Dermis microvascular lymphatic vessel endothelial cell (primary cell): ENCODE measurements at places on chromosomes 2 and 18. TPM values are rescaled to one million over a fixed set of nuclear protein-coding genes. Genes with fewer than 3 reads are reported as not detected.

The CCDC150 gene
- total RNA-seq = 4.4 and 5.5 TPM in 2 replicates

The CGREF1 gene
- 2.8 and 5.1 TPM in 2 replicates for total RNA-seq

The TTC27 gene
- 17.3 and 18.6 TPM in 2 replicates for total RNA-seq

The ALPP gene
- not detected in 2 replicates for total RNA-seq

The ALKAL2 gene
- total RNA-seq = not detected in 2 replicates

The FKBP1B gene
- total RNA-seq = 7.7 and 8.0 TPM in 2 replicates

The NHEJ1 gene
- 13.7 and 16.3 TPM in 2 replicates for total RNA-seq

The CRYBA2 gene
- total RNA-seq = not detected in 2 replicates

The ATG4B gene
- total RNA-seq = 32.6 and 74.8 TPM in 2 replicates

The STEAP3 gene
- total RNA-seq = 7.7 and 7.8 TPM in 2 replicates

The PSMA8 gene
- total RNA-seq = not detected in 2 replicates

The CHRND gene
- not detected in 2 replicates for total RNA-seq

The SLC40A1 gene
- total RNA-seq = 105 and 319 TPM in 2 replicates
